ENCODE measurements at places on chromosomes 11 and 22.

DNA sequence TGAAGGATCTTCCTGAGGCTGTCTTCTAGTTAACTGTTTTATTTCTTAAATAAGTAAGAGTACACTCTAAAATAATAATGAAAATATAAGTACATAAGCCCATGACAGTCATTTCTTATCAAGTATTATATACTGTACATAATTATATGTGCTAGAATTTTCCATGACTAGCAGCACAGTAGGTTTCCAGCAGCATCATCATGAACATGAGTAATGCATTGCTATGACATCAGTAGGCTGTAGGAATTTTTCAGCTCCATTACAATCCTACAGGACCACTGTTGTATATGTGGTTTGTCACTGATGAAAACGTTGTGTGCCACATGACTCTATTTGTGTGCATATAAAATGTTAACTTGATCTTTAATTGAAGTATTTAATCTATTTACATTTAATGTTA lies 22.0 kb downstream of the ZNF202 start:
- DNase-seq: no peak

DNA sequence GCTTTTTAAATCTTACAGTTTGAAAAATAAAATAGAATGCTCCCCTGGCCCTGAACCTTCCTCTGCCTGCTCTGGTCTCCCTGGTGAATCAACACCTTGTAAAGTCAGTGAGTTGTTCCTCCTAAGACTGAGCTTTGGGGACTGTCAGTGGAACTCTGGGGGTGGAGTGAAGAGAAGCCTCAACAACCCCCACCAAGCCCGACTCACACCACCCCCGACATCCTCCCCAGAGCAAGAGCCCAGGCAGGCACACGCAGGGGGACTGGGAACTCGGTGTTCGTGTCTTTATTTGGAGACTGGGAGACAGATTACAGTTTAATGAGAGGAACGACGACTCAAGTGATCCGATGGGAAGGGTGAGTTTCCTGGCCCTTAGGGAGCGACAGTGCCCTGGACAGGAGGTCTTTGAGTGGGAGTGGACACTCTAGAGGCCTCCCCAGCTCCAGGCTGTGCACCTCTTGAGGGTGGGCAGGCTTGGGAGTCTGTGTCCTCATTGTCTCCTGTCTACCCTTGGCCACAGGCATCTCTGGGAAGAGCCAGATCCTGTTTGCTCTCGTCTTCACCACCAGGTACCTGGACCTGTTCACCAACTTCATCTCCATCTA lies 6.2 kb downstream of the KDELR3 start:
- no peak for DNase-seq

- DNase-seq: no peak
These were observed 673.1 kb downstream of the KCNA4 start for GRCh38 chr11:29343465-29344333.

- no peak for DNase-seq
These were observed 631.4 kb upstream of the LUZP2 start for GRCh38 chr11:23865341-23865975.

- no peak for DNase-seq
These were observed 6.5 kb upstream of the DRD2 start for GRCh38 chr11:113481672-113482071.

DNA sequence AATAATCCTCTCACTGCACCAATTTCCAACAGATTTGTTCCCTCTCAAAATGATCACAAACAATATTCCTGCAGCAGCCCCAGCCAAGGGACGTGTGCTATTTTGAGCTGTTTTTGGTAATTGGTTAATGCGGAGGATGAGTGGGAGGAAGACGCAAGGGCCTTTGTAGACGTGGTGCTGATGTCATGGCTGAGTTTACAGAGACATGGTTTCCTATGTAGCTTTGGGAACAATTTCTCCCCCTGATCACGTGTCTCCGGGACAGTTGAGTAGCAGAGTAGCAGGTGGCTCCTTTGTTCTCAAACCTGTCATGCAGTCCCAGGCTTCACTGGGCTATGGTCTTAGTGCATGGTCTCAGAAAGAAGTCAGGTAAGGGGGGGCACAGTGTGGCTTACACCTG lies 183.2 kb upstream of the NECTIN1 start:
- no peak for DNase-seq

DNA sequence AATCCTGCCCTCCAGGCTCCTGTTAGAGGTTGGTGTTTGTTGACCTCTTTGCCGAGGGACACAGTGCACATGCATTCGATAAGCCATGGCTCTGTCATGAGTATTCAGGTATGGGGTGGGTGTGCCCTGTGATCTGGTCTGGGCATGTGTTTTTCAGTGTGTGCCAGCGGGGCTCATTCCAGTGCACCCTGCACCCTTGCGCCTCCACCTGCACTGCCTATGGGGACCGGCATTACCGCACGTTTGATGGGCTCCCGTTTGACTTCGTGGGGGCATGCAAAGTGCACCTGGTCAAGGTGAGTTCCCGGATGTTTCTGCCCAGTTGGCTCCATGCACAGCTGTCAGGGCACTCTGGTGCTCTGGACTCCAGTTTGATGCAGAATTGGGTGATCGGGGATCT lies 44.2 kb downstream of the OTOG start:
- no peak for DNase-seq

- DNase-seq: no peak
These were observed 3.1 kb downstream of the DRD4 start for GRCh38 chr11:640021-640706.

DNA sequence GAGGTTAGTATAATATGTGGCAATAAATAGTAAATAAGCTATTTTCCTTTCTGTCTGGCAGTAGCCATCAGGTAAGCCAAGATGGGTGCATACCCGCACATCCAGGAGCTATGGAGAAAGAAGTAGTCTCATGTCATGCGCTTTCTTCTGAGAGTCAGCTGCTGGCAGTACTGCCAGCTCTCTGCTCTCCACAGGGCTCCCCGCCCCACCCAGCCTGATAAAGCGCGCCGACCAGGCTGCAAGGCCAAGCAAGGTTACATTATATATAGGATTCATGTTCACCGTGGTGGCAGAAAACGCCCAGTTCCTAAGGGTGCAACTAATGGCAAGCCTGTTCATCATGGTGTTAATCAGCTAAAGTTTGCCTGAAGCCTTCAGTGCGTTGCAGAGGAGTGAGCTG lies 126.2 kb downstream of the ATG16L2 start:
- no peak for DNase-seq

DNA sequence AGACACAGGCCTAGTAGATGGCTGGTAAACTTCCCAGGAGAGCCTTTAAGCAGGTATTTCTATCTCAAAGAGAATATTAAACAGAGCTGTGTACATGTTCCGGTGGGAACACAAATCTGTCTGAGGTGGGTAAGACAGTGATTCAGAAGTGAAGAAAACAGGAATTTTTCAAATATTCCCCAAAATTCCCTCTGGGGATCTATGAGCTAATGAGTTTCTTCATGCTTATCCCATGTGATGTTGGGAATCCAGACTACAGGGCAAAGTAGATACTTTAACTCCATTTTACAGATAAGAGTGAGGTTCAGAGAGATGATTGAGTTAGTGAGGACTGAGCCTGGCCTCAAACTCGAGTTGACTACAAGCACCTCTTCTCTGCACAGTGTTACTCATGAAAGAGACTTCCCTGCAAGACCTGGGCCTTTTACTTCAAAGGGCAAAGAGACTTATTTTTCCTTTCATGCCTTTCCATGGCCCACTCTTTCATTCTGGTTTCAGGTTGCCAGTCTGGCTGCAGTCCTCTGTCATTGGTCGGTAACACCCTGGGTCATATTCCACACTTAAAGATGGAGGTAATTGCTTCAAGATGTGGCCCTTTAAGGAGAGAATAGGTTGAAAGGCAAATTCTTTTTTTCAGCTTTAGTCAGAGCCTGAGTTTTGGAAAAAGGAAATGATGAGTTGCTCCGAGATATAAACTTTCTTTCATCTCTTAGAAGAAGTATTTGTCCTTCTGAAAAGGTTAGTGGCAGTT lies 70.1 kb downstream of the CYB5R2 start:
- no peak for DNase-seq

GRCh38 chr11:282171-282570 lies 4.0 kb downstream of the NLRP6 start:
- no peak for DNase-seq

GRCh38 chr11:126956635-126957034 lies 43.9 kb downstream of the KIRREL3 start:
- no peak for DNase-seq

- DNase-seq: no peak
These were observed 43.5 kb downstream of the GGTLC2 start for GRCh38 chr22:22687638-22688500.

DNA sequence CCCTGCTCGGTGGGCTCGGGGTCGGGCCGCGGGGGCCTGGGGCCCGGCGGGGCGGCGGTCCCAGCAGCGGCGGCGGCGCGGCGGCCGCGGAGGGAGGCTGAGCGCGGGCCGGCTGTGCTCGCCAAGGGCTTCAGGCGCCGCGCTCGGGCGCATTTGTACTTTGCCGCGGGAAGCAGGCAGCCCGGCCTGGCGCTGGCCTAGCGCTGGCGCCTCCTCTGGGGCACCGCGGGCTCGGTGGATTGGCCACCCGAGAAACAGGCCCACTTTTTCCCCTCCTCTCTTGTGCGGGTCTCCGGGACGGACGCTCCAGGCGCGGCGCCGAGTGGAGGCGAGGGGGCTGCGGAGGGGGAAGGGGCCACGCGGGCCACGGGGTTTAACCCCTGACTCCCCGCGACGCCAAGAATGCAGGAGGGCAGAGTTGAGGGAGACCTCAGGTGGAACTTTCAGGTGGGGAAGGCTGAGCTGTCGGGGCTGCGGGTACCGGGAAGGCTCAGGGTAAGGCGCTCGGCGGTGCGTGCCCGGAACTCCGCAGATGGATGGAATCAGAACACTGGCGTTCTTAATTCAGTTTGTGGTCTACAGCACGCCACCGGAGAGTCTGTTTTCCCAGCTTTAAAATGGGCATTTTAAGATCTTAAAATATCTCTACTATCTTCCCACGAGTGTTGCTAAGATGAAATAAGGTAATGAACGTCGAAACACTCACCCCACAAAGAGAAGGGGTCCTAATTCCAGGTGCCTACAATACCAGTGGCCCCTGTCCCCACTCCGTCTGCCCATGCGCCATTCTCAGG lies at the start of gene CHRDL2:
CHRDL2 (minus strand) TSS at position 126 of the 794 bp plus-strand sequence. CDS start 538 bp downstream, outside the sequence.
- DNase-seq: no peak

DNA sequence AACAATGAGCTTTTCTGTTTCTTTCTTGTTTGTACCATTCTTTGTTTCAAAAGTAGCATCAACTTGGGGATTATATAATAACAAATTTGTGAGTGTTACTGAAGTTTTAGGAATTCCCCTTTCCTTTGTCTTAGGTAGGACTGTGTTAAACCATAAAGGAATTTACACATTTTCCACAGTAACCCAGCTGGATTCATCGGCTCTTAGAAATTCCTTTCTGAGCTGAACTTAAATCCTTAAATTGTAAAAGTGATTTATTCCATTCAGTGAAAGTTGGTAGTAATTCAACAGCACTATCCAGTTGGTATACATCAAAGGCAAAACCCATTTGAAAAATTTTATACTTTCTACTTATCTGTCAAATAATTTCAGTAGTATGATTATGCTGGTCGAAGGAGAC lies 11.8 kb downstream of the EMSY start:
- no peak for DNase-seq

DNA sequence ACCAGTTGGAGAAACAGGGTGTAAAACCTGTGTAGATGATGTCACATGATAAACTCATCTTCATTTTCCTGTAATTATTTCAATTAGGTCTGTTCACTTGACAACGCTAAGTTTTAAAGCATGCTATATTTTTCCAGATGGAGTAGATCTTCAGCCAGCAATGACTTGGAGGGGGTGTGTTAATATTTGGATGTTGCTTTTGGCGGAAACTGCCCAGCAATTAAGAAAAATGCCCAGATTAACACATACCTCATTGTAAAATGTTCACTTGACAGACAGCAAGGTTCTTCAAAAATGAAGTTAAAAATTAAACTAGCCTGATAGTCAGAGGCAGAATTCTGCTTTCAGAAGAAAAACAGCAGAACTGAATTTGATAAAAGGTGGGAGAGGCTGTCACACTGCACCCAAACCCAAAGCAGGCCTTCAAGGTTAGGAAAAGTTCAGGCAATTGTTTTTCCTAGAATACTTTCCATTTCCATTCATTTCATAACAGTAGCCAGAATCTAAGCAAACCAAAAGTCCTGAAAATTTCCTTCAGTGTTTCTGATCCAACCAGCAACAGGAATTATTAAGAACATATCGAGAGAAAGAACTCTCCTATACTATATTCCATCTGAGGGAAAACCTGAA lies 33.0 kb downstream of the VSIG10L2 start:
- DNase-seq: no peak

DNA sequence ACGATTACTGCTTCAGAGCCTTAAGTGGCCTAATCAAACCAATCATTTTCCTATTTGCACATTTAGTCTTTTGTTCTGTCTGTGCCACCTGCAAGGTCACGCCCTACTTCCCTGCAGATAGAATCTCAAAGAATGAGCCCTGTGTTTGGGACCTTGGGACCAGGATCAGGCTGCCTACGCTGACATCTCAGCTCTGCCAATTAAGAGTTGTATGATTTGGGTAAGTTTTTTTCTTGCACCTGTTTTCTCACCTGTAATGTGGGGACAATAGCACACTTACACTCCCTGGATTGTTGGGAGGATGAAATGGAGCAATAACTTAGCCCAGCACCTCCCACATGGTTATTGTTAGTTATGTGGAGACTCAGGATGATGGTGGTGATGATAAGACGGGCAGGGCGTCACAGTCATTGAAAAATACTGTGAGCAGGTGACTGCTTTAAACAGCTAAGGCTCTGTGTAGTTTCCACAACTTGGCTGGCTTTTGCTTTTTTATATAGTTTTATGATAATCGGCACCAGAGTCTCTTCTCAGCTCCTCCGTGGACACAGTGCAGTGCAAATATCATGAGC lies 155.0 kb downstream of the ADAMTS15 start:
- no peak for DNase-seq

- DNase-seq: no peak
These were observed 225.5 kb upstream of the POU2AF2 start for GRCh38 chr11:111019871-111020670.

GRCh38 chr22:39408173-39408572 lies 8.6 kb downstream of the TAB1 start:
- no peak for DNase-seq

DNA sequence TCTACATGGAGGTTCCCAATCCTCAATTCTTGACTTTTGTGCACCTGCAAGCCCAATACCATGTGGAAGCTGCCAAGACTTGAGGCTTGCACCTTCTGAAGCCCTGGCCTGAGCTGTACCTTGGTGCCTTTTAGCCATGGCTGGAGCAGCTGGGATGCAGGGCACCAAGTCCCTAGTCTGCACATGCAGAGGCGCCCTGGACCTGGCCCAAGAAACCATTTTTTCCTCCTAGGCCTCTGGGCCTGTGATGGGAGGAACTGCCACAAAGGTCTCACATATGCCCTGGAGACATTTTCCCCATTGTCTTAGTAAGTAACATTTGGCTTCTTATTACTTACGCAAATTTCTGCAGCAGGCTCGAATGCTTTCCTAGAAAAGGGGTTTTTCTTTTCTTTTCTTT lies 431.9 kb upstream of the ANO5 start:
- no peak for DNase-seq

GRCh38 chr11:14969901-14970323 lies 2.2 kb downstream of the CALCA start:
- peak; percentile 26 for DNase-seq

GRCh38 chr22:47049078-47049624 lies 286.7 kb downstream of the TBC1D22A start:
- DNase-seq: no peak

All from T-helper 9 cell (primary cell).